ENCODE measurements at places on chromosomes 1 and 21. TPM values are rescaled to one million over a fixed set of nuclear protein-coding genes. Genes with fewer than 3 reads are reported as not detected.

DNA sequence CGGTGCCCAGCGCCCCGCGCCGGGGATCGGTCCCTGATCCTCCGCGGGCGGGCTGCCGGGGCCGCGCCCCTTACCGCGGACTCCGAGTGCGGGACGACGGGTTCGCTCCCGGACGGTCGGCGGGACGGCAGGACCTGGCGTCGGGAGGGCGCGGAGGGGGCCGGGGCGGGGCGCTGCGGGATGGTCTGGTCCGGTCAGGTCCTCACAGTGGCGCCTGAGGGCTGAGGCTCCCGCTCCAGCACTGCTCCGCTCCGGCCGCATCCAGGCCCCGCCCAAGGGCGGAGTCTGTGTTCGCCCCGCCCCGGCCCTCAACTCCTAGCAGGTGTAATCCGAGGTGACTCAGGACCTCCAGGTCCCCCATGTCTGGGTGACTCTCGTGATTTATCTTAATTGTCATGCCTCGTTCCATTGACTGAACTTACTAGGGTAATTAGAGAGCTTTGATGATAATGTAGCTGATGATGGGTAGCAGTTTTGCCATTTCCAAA is at the start of gene RAB3B:
TSS of gene RAB3B (minus strand) at position 223 of the 488 bp plus-strand sequence. CDS start 13,583 bp downstream, outside the sequence.
- H3K36me3 ChIP-seq: peaks cover 6% of the 10 kb centered on the region
- peaks cover 12% of the 10 kb centered on the region for H3K27me3 ChIP-seq
- H3K27ac ChIP-seq: peak within 1 kb of the TSS; percentile 57
- H3K4me1 ChIP-seq: peaks cover 26% of the 10 kb centered on the region
- DNase-seq: peak; percentile 99
- H3K4me3 ChIP-seq: peak within 1 kb of the TSS; percentile 82

- no peaks in the 10 kb centered on the region for H3K27me3 ChIP-seq
- H3K4me3 ChIP-seq: peak overlapping the region; percentile 99
- H3K4me1 ChIP-seq: peaks cover 17% of the 10 kb centered on the region
- H3K36me3 ChIP-seq: peaks cover 47% of the 10 kb centered on the region
- DNase-seq: no peak
Measured at GRCh38 chr1:36304970-36305914, 926 bp upstream of the SH3D21 start.

DNA sequence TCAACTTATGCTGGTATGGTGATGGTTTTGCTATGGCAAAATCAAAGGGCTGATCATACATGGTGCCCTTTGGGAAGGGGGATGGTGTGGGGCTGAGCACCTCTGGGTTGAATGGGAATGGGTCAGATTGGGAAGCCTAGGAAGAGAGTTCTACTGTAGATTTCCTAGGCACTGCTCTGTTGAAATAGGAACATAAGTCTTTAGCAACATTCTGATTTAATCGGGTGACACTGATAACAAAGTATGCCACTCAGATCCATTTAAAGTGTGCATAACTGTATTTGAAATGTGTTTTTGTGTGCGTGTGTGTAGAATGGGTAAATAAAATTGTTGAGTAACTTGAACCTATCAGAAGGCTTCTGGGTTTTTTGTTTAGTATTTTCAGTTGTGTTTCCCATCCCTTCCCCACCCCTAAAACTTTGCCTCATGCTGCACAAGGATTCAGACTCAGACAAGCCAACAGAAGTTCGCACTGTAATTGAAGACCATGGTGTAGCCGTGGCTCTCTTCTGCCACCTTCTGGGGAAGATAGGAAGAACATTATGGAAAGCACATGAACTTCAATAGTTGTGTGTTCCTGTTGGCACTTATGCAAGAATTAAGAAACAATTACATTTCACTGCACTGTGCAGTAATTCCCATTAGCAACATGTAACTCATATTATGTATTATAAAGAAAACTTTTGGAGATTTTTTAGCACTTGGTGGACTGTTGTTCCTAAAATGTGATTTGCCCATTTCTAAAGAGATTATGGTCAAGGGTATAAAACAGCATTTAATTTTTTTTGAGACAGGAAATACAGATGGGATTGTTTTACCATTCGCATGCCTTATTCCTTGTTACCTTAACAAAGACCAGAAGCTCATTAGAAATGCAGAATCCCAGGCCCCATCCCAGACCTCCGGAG is 10.9 kb upstream of the C4BPB start:
- H3K4me3 ChIP-seq: no peak overlapping the region
- no peaks in the 10 kb centered on the region for H3K27me3 ChIP-seq
- peaks cover 12% of the 10 kb centered on the region for H3K4me1 ChIP-seq
- peaks cover 4% of the 10 kb centered on the region for H3K36me3 ChIP-seq
- H3K27ac ChIP-seq: no peak overlapping the region
- DNase-seq: peak; percentile 46

VCAM1 gene
- 0.07 TPM for total RNA-seq

CFAP410 gene
- 15.8 TPM for total RNA-seq

C1QC gene
- total RNA-seq: 0.21 TPM

DNA sequence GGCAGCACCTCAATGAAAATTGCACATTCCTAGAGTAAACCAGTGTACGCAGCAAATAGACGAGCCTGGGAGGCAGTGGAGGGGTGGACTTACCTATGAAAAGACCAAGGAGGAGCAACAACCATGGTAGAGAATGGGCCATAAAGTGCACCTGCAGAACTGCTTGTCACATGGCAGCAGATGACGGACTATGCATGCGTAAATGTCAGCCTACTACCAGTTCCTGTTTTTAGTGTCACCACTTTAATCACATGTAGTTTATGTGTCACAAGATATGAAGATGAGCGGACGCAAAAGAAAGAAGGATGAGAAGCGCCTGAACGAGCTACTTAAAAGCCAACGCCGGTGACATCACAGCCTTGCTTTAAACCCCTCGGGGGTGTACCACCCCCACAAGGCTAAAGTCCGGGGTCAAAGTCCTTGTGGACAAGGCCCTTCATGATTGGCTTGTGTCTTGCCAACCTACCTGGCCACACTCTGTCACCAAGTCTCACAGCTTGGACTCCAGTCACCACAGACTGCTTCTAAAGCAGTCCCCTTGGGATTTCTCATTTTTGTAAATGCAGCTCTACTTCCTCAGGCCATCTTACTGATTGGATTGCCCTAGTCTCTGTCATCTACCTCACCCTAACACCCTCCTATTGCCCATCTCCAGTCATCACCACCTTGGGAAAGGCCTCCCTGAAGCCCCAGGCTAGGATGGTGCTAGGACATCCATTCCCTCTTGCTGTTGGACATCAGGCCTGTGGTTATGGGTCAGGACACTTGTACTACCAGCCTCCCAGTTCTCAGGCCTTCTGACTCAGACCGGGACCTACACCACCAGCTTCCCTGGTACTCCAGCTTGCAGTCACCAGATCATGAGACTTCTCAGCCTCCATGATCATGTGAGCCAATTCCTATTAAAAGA is 6.0 kb upstream of the LY9 start:
- H3K4me1 ChIP-seq: no peaks in the 10 kb centered on the region
- H3K36me3 ChIP-seq: no peaks in the 10 kb centered on the region
- no peak for DNase-seq
- H3K27ac ChIP-seq: no peak overlapping the region
- no peak overlapping the region for H3K4me3 ChIP-seq

DNA sequence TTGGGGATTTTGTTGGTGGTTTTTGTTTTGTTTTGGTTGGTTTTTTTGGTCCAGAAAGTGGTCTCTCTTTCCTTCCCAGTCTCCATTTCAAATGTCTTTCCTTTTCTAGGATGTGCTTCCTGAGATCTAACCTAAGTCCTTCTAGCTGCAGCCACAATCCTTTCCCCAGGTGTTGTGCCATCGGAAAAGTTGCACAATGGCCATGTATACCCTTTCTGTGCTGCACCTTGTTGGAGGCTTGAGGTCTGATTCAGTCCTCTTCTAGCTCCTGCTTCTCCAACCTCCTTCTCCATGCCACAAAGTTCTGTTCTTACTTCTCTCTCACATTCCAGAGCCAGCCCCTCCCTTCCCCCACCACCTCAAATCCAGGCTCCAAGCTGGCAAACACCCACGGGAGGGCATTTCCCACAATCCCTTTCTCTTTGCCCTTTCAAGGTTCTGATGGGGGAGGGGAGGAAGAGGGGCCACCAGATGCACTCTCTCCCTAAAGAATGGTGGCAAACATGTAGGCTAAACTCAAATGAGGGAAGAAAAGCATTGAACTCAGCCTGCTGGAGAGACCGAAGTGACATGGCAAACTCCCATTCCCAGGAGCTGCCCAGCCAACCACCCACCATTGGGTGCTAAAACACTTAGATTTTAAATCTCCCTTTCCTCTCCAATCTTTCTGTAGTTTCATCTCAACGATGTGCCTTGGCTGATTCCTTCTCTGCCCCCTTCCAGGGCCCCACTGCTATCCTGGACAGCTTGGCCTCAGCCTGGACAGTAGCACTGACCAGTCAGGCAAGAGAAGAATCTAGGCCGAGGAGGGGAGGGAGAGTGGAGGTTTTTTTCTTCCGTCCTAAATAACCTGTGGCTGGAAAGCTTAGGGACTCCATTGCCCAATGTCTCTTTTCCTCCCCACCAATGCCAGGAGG is 2.9 kb downstream of the KCNJ10 start:
- DNase-seq: no peak
- peaks cover 53% of the 10 kb centered on the region for H3K27me3 ChIP-seq
- H3K4me1 ChIP-seq: peaks cover 39% of the 10 kb centered on the region
- H3K27ac ChIP-seq: no peak overlapping the region
- H3K4me3 ChIP-seq: no peak overlapping the region

SLC22A15 gene
- 4.5 TPM for total RNA-seq

- peaks cover 4% of the 10 kb centered on the region for H3K27me3 ChIP-seq
- H3K4me3 ChIP-seq: no peak overlapping the region
- no peak overlapping the region for H3K27ac ChIP-seq
- no peaks in the 10 kb centered on the region for H3K36me3 ChIP-seq
- H3K4me1 ChIP-seq: peaks cover 39% of the 10 kb centered on the region
- no peak for DNase-seq
Measured at GRCh38 chr1:205936846-205937586, 6.2 kb downstream of the SLC26A9 start.

DNA sequence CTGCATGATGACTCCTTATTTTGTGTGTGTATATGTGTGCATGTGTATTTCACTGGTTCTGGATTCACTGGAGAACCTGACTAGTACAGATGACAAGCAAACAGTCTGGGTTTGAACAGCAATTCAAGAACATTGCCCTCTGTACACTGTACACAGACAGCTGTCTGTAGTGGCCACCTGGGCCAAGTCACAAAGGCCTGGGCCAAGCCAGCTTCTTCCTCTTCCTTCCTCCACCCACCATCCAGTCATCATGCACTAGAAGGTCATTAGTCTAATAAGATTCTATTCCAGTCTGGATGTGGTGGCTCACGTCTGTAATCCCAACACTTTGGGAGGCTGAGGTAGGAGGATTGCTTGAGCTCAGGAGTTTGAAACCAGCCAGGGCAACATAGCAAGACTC is 155.9 kb downstream of the ELAVL4 start:
- peaks cover 18% of the 10 kb centered on the region for H3K27me3 ChIP-seq
- H3K36me3 ChIP-seq: no peaks in the 10 kb centered on the region
- H3K4me1 ChIP-seq: peaks cover 2% of the 10 kb centered on the region
- H3K27ac ChIP-seq: no peak overlapping the region

DNA sequence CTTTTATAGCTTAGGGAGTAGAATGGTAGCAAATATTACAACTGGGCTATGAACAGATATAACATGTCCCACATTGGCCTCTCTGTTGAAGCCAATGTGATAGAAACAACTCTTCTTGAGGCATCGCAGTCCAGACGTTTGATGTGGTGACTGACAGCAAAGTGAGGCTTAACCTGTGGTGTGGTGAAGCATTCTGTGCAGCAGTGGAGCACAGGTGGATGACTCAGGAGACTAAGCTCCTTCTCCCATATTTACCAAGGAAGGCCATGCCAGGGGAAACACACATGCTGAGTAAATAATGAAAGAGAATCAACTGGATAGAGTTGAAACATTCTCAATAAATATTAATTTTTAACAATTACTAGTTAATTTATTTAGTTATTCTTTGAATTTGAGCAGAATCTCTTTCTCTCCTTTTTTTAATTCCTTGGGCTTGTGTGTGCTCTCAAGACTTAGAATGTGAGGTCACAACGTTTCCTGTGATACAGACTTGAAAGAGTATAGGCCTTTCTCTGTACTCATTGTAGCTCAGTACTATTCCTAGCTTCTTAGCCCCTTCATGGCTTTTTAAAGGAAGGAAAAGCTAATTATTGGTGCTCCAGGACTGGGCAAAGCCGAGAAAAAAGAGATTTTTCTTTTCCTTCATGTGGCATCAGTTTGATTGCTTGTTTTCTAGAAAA is 17.6 kb downstream of the CRB1 start:
- peaks cover 11% of the 10 kb centered on the region for H3K4me1 ChIP-seq
- H3K27me3 ChIP-seq: no peaks in the 10 kb centered on the region
- no peak for DNase-seq
- no peaks in the 10 kb centered on the region for H3K36me3 ChIP-seq
- H3K4me3 ChIP-seq: no peak overlapping the region

- no peaks in the 10 kb centered on the region for H3K27me3 ChIP-seq
- H3K36me3 ChIP-seq: peaks cover 44% of the 10 kb centered on the region
- peaks cover 8% of the 10 kb centered on the region for H3K4me1 ChIP-seq
- H3K4me3 ChIP-seq: no peak overlapping the region
- DNase-seq: no peak
Measured at GRCh38 chr1:109840011-109840629, 70.5 kb upstream of the CSF1 start.

DNA sequence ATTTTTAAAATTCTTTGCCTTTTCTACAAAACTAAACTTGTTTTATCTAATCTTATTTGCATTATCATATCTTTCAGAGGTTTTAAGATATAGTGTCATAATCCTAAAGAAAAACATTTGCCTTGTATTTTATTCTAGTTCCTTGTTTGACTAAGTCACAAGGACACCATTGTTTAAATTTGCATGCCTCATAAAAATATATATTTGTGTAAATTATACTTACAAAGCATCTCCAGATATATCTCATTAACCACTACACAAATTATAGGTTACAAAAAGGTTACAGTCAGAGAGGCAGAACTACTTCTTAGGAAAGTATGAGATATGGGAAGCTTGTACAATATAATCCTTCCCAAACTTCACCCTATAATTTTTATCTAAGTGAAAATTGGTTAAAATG is 4.2 kb upstream of the RGS13 start:
- H3K27me3 ChIP-seq: no peaks in the 10 kb centered on the region
- H3K4me3 ChIP-seq: no peak overlapping the region
- H3K27ac ChIP-seq: no peak overlapping the region

HDGF gene
- total RNA-seq: 339 TPM

GRCh38 chr1:222792744-222793143 is 22.1 kb upstream of the DISP1 start:
- H3K4me1 ChIP-seq: peaks cover 7% of the 10 kb centered on the region
- no peak for DNase-seq
- H3K4me3 ChIP-seq: no peak overlapping the region
- H3K36me3 ChIP-seq: no peaks in the 10 kb centered on the region
- peaks cover 26% of the 10 kb centered on the region for H3K27me3 ChIP-seq

DNA sequence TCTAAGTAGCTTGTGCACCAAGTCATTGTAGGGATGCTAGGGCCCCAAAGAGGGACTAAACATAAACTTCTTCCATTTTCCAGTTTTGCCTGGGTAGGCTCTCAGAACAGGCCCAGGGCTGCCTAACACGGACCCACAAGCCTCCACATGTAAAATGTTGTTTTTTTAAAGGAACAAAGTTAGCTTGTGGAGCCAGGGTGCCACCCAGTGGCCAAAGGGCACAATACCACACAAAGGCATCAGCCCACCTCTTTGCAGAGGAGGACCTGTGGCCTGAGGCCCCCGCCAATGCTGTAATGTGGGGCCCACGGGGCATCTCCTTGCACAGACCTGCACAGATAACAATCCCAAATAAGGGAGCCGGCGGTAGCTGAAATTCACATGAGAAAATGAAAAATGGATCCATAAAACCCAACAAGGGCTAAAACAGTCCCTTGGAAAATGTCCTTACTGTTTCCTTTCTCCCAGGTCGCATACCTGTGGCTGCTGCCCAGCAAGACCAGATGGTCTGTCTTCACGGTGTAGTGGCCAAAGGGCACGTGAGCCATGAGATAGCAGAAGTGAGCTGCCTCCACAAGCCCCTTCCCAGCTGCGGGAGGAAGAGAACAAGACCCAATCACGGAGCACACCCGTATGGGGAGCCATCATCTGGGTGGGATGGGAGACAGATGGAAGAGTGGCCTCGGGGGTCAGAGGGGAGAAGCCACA is 23.8 kb downstream of the SEC16B start:
- no peak overlapping the region for H3K27ac ChIP-seq
- peaks cover 30% of the 10 kb centered on the region for H3K4me1 ChIP-seq
- H3K27me3 ChIP-seq: no peaks in the 10 kb centered on the region
